ENCODE measurements at places on chromosomes 13 and 19.

GRCh38 chr19:55647732-55648584, at the start of gene CCDC106:
Gene CCDC106, plus strand, starts transcription at chr19:55648212. Its CDS starts 835 bp downstream, at chr19:55649047.
- DNase-seq, result no peak

DNA sequence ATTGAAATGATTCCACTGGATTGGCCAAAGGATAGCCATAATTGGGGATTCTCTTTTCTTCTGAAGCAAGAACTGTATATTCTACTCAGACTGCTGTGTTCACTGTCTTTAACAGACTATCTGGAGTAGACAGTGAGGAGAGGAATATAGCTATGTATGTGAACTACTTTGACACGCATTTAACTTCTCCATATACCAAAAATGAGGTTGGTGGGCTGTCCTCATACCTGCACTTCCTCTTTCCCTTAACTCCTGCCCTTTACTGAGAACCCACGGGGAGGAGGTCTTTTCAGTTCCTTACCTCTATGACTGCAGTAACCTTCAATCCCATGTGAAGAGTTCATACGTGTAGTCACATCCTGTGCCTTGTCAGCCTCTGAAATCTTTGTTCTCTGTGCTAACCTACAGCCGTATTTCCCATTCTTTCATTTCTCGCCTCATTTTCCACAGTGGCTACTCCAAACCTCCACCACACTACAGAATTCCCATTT, 305.8 kb downstream of the MTUS2 start:
- DNase-seq, result no peak

DNA sequence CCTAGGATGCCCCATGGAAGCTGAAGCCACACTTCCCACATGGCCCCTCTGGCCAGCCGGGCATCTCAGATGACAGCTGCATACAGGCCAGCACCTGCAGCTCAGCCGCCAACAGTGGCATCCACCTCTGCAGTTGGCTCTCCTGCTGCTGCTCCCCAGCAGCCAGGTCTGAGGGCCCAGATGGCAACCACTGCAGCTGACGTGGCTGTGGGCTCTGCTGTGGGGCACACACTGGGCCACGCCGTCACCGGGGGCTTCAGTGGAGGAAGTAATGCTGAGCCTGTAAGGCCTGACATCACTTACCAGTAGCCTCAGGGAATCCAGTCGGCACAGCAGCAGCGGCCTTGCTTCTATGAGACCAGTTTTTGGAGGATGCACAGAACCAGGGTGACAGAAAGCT, 45.3 kb upstream of the LSM14A start:
- no peak for DNase-seq

DNA sequence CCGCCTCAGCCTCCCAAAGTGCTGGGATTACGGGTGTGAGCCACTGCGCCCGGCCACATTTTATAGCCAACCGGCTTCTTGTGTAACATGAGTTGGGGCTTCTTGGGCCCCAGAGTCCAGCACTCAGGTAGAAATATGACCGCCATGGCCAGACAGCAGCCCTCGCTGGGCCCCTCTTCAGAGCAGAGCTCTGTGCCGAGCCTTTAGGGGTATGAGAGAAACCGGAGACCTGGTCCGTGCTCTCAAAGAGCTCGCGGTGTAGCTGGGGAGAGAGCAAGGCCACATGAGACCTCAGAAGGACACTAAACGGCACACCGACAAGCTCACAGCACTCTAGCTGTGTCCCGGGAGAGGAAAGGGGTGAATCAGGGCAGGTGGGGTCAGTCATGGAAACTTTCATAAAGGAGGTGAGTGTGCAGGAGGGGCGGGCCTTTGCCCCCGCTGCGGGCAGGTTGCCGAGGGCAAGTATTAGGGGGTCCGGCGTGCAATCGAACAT, 15.8 kb downstream of the ACTN4 start:
- DNase-seq, result no peak

GRCh38 chr19:10000171-10000826, 10.0 kb downstream of the COL5A3 start:
- peak; percentile 47 for DNase-seq

DNA sequence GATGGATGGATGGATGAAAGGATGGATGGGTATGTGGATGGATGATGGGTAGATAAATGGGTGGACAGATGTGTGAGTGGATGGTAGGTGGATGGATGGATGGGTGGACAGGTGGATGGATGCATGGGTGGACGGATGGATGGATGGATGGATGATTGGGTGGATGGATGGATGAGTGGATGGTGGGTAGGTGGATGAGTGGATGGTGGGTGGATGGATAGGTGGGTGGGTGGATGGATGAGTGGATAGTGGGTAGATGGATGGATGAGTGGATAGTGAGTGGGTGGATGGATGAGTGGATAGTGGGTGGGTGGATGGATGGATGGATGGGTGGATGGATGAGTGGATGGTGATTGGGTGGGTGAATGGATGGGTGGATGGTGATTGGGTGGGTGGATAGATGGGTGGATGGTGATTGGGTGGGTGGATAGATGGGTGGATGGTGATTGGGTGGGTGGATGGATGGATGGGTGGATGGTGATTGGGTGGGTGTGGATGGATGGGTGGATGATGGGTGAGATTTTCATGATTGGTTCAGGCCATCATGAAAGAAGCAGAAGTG, 4.5 kb upstream of the RAX2 start:
- no peak for DNase-seq

- DNase-seq, result no peak
These were observed 372.0 kb downstream of the EFNB2 start for GRCh38 chr13:106163426-106163825.

DNA sequence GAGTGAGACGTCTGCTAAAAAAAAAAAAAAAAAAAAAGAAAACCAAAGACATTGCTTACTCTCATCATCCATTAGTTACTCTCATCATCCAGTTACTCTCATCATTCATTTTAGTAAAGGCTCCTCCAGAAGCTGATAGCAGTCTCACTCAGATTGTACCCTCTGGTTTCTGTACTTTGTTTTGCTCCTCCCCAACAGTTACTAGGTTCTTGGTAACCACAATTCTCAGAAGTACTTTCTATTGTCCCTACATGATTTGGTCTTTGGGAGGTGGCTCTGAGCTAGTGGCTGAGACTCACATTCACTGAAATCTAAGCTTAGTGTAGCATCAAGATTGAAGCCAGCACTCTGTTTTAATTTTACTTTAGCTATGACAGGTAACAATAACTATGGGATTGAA, 14.3 kb downstream of the ERICH4 start:
- no peak for DNase-seq

- no peak for DNase-seq
These were observed 64.9 kb downstream of the HSPH1 start for GRCh38 chr13:31096654-31097302.

- DNase-seq, result no peak
These were observed 908.2 kb downstream of the EFNB2 start for GRCh38 chr13:105627270-105627669.

DNA sequence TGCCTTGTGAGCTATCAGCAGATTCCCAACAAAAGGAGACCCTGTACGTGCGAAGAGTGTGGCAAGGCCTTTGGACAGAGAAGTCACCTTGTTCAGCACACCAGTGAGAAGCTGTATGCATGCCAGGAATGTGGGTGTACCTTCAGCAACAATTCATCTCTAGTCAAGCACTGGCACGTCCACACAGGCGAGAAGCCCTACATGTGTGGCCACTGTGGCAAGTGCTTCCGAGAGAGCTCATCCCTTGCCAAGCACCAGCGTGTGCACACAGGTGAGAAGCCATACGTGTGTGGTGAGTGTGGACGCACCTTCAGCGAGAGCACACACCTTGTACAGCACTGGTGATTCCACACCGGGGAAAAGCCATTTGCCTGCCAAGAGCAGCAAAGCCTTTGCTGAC, 7.6 kb upstream of the ZSCAN22 start:
- DNase-seq, result no peak

GRCh38 chr13:113950451-113951245, 23.2 kb downstream of the C13orf46 start:
- DNase-seq, result no peak

- DNase-seq, result no peak
These were observed 8.3 kb downstream of the TEX29 start for GRCh38 chr13:111328574-111329410.

Data from stimulated activated CD8-positive, alpha-beta memory T cell treated with anti-CD3 and anti-CD28 coated beads, Interleukin-12 subunit alpha, Interleukin-12 subunit beta, amount 100 ng/mL, for 1 hour (primary cell).